ENCODE measurements at places on chromosomes 2 and 18. TPM values are rescaled to one million over a fixed set of nuclear protein-coding genes. Genes with fewer than 3 reads are reported as not detected.

The CCDC102B gene
- polyA plus RNA-seq: 2.0 TPM

The ZSWIM2 gene
- polyA plus RNA-seq: 0.05 TPM

The CAPN13 gene
- polyA plus RNA-seq: not detected

GRCh38 chr18:1467461-1467964 is 562.8 kb downstream of the ADCYAP1 start:
- no peak for DNase-seq

GRCh38 chr2:110688594-110689091 is 10.8 kb upstream of the BUB1 start:
- DNase-seq: no peak

The RBM43 gene
- 2.0 TPM for polyA plus RNA-seq

The CAMKMT gene
- polyA plus RNA-seq: 6.2 TPM

- DNase-seq: no peak
These were observed 195.9 kb downstream of the TFCP2L1 start for GRCh38 chr2:121089166-121089510.

The FAM117B gene
- 1.0 TPM for polyA plus RNA-seq

The STRADB gene
- 27.0 TPM for polyA plus RNA-seq

GRCh38 chr2:215161301-215161829 is 22.9 kb upstream of the ABCA12 start:
- no peak for DNase-seq

The SLC1A4 gene
- 4.7 TPM for polyA plus RNA-seq

GRCh38 chr2:57796527-57796926 is 250.1 kb upstream of the VRK2 start:
- no peak for DNase-seq

GRCh38 chr2:238183821-238184220 is 19.7 kb downstream of the ILKAP start:
- no peak for DNase-seq

DNA sequence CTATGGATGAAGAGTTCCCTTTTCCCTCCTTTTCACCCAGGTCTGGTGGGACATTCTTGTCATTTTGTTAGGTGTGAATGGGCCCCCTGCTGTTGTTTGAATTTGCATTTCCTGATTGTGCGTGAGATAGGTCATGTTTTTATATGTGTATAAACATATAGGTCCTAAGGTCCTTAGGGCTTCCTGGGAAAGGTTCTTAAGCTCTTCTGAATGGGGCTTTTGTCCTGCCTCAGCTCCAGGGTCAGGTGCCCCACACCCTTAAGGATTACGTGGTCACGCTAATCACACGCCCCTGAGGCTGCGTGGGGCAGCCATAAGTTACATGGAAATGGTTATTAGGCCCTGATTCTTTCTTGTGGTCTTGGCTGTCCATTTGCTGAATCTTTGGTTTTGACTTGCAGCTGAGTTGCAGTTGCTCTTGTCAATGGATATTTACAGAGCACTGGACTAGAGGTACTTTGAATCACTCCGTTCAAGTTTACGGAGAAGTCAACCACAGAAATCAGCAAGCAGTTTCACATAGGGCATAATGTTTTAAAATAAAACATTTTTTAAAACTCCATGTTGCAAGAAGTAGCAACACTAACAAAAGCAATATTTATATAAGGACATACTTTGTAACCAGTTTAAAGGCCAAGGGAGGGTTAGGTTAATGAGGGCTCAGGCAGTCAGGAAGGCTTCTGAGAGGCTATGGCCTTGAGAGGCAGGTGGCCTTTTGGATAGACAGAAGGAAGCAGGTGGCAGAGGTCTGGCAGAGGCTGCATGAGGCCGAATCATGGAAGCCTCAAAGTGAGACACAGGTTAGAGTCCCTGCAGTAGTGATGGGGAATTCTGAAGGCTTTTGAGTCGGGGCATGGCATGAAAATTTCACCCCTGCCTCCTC is 24.2 kb downstream of the LIPG start:
- no peak for DNase-seq

GRCh38 chr2:189700681-189701080 is 26.2 kb downstream of the ANKAR start:
- DNase-seq: no peak

The C1QL2 gene
- not detected for polyA plus RNA-seq

DNA sequence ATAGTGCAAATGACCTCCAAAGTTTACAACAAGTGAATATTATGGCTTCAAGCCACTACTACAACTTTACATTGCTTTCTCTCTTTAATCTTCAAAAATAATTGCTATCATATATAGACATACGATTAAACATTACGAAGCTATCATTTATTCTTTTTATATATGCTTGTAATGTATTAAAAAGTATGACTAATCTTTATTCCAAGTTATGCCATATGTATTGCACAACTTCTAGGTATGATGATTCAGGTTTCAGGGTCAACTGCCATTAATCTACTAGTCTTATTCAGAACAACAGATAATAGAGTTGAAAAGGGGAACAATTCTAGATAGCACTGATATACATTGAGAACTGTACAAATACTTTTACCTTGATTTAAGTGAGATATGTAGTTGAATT is 506.2 kb upstream of the TMEFF2 start:
- DNase-seq: no peak

The CFAP65 gene
- 1.7 TPM for polyA plus RNA-seq

- no peak for DNase-seq
These were observed 458.7 kb downstream of the RNF144A start for GRCh38 chr2:7375901-7376300.

GRCh38 chr2:98172951-98173350 is 86.0 kb downstream of the VWA3B start:
- no peak for DNase-seq

DNA sequence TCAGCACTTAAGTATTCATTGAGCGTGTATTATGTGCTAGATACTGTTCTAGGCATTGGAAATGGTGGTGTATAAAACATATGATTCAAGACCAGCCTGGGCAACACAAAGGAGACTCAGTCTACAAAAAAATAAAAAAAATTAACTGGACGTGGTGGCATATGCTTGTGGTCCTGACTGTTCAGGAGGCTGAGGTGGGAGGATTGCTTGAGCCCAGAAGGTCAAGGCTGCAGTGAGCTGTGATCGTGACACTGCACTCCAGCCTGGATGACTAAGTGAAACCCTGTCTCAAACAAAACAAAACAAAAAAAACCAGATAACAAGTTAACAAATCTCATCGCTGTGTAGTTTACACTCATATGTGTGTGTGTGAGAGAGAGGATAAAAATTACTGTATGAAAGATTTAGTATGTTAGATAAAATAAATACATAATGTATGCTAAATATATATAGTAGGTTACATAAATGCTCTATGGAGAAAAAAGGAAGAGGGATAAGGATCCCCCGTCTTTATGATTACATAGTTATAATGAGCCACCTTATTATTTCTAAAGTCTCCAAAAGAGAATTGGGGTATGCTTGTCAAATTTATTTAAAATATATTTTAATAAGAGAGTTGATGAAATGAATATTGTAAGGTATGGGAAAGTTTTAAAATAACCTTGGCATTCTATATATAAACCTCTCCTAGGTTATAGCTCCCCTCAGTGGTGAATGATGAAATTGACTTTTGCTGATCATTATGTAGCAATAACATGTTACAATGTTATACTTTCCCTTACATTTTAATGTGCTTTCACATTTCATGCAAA is 69.2 kb downstream of the EHBP1 start:
- peak; percentile 19 for DNase-seq

DNA sequence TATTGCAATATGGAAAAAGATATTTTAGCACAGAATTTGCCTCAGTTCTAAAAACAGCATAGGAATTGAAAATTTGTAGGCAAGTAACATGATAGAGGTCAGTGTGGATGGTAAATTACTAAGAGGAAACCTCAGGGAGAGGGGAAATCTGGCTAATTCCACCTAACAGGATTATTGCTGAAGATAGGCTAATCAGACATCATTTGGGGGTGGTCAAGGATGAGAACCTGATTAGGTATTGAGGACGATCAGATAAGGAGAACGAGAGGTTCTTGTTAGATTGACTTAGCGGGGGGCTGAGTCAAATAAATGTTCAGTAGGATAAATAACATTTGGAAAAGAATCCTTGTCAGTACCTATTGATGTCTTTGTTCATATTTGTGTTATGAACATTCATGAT is 543.2 kb upstream of the LRRTM4 start:
- peak; percentile 3 for DNase-seq

- no peak for DNase-seq
These were observed 75.7 kb downstream of the TTC21B start for GRCh38 chr2:165877565-165878550.

The SH3RF3 gene
- polyA plus RNA-seq: 1.9 TPM

The OBSL1 gene
- 93.0 TPM for polyA plus RNA-seq

DNA sequence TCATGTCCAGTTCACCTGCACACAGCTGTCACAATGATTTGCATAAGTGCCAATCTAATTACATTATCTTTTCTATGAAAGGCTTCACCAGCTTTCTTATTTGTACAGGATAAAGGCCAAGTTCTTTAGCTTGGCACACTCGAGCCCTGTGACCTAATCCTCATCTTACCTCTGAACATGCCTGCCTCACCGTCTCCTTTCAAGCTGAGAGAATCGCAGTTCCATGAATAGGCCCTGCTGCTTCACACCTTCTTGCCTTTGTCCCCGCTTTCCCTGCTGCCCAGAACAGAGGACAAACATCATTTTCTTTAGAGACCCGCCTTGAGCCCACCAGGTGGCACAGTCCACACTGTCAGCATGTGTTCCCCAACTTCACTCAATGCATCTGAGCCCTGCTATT is 1094.7 kb downstream of the BCL11A start:
- no peak for DNase-seq

DNA sequence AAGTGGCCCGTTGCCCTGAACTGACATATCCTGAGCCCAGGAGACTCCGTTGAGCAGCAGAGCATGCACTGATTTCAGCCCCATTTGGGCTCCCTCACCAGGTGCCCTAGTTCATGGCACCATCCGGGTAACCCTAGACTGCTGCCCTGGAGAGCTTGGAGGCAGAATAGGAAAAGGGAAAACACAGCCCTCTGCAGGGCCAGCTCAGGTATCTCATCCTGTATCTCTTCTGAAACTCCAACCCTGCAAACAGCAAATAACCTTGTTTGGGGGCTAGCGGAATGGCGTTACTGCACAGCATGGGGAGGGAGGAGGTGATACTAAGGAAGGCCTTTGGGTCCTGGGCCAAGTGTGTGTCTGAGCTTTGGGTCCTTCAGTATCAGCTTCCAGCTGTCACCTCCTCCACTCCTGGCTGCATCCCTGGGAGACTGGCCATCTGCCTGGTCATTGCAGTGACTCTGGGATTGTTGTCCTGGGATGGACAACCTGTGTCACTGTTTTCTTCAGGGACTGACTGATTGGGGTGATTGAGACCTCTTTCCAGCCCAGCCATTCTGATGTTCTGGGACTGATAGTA is 233.8 kb upstream of the SKOR2 start:
- no peak for DNase-seq

The UGT1A6 gene
- polyA plus RNA-seq: not detected

DNA sequence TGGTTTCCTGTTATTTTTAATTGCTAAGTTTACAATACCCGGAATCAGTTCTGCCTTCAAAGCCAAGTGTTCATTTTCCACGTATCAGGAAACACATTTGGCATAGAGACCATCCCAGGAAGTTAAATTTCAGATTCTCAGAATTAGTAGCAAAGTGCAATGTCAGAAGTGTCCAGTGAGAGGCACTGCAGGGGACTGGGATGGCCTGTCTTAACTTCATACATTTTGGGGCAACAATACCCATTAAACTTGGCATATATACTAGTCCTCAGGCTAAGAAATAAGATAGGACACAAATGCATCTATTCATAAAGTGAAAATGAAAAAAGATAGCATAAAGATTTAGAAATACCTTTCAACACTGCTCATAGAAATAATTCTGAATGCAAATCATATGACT is 1.5 kb upstream of the IL1RL2 start:
- DNase-seq: no peak

The ZSCAN30 gene
- 7.0 TPM for polyA plus RNA-seq

The KYNU gene
- polyA plus RNA-seq: not detected

The C2orf78 gene
- polyA plus RNA-seq: 0.02 TPM

The LYPD1 gene
- 4.3 TPM for polyA plus RNA-seq

The CDH19 gene
- not detected for polyA plus RNA-seq

DNA sequence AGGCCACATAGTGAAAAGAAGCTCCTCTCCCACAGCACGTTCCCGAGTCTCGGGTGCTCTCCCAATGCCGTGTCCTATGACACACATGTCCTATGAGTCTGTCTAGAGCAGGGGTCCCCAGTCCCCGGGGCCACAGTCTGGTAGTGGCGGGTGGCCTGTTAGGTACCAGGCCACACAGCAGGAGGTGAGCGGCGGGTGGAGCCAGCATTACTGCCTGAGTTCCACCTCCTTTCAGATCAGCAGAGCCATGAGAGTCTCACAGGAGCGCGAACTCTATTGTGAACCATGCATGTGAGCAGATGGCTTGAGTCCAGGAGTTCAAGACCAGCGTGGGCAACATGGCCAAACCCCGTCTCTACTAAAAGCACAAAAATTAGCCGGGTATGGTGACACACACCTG is 112.6 kb downstream of the ZBTB7C start:
- no peak for DNase-seq

The SCN3A gene
- polyA plus RNA-seq: 0.33 TPM

DNA sequence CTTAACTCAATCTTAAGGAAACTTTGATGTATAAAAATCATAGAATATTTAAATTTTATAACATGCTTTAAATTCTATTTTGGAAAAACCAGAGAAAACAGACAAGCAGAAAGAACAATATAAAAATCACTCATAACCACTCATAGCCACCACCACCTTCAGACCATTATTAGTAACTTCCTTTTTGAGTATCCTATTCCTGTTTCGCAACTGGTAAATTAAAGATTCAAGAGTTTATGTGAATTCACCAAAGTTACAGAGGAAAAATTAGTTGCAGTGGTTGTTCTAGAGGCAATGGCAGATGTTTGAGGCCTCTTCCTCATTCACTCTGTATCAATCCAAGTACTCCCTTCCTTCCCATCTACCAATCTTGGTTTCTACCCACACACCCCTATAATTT is 49.3 kb upstream of the PROKR1 start:
- no peak for DNase-seq

GRCh38 chr2:127624320-127624755 is 21.6 kb upstream of the GPR17 start:
- DNase-seq: no peak

The NEU2 gene
- polyA plus RNA-seq: not detected

DNA sequence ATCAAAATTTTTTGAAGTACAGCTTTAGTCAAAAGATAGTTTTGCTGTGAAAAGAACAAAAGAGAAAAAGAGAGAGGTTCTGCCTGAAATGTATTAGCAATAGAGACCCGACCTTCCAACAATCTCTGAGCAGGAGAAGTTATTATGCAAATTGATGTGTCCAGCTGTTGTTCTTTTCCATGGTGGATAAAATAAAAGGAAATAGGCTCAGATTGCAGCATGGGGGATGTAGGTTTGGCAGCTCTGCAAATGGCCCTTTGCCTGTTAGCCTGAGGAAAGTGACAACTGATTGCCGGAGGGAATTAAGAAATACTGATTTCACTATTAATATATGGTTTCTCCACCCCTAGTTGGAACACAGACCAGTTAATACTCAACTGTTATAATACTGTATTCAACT is 1283.2 kb upstream of the NXPH2 start:
- DNase-seq: no peak

- DNase-seq: no peak
These were observed 73.4 kb downstream of the CDCA7 start for GRCh38 chr2:173427887-173428668.

- DNase-seq: no peak
These were observed 19.7 kb upstream of the ASNSD1 start for GRCh38 chr2:189641590-189641989.

GRCh38 chr18:13551841-13552733 is 174.3 kb downstream of the FAM210A start:
- no peak for DNase-seq

GRCh38 chr2:195498839-195499490 is 158.1 kb upstream of the SLC39A10 start:
- DNase-seq: no peak

GRCh38 chr2:210954386-210954907 is 398.0 kb downstream of the CPS1 start:
- peak; percentile 75 for DNase-seq
